Smooth muscle cell of trachea (primary cell): ENCODE measurements at places on chromosomes 1 and 21. TPM values are rescaled to one million over a fixed set of nuclear protein-coding genes. Genes with fewer than 3 reads are reported as not detected.

The PAPPA2 gene
- 0.44 and 2.2 TPM in 2 replicates for total RNA-seq

The DIO1 gene
- under 0.01 TPM in 1 of 2 replicates, not detected in the other for total RNA-seq

The CD1B gene
- total RNA-seq, result not detected in 2 replicates

The B3GALT5 gene
- 0.15 and 0.17 TPM in 2 replicates for total RNA-seq

The ATP6V1G3 gene
- total RNA-seq, result not detected in 2 replicates

The AXDND1 gene
- 0.17 and 0.29 TPM in 2 replicates for total RNA-seq

The BRINP2 gene
- under 0.01 TPM in 1 of 2 replicates, not detected in the other for total RNA-seq

The CA14 gene
- total RNA-seq, result not detected in 2 replicates

The THEMIS2 gene
- 5.2 and 15.4 TPM in 2 replicates for total RNA-seq

The CAMK2N1 gene
- total RNA-seq, result 36.7 and 48.4 TPM in 2 replicates

The OR6N1 gene
- not detected in 2 replicates for total RNA-seq

The CD46 gene
- total RNA-seq, result 116 and 153 TPM in 2 replicates

The TMOD4 gene
- 0.17 and 0.29 TPM in 2 replicates for total RNA-seq

The ATXN7L2 gene
- total RNA-seq, result 1.7 and 3.3 TPM in 2 replicates

The TTC22 gene
- under 0.01 TPM in 2 replicates for total RNA-seq

The RHOU gene
- total RNA-seq, result 0.73 and 0.99 TPM in 2 replicates

The RIMKLA gene
- total RNA-seq, result under 0.01 TPM in 1 of 2 replicates, not detected in the other
